ENCODE measurements at places on chromosomes 16 and 17.
A peak's percentile ranks its signal among the peaks of the same experiment; 100 is the strongest.

- no peak for DNase-seq
Observed at GRCh38 chr17:21169496-21169895, 42.7 kb downstream of the DHRS7B start.

DNA sequence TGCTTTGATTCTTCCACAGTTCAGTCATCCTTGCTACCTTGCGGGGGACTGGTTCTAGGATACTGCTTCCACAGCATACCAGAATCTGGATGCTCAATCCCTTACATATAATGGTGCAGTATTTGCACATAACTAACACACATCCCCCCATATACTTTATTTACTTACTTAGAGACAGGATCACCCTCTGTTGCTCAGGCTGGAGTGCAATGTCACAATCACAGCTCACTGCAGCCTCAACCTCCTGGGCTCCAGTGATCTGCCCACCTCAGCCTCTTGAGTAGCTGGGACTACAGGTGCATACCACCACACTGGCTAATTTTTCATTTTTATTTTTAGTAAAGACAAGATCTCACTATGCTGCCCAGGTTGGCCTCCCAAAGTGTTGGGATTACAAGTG is 112.2 kb downstream of the GOSR1 start:
- no peak for DNase-seq

DNA sequence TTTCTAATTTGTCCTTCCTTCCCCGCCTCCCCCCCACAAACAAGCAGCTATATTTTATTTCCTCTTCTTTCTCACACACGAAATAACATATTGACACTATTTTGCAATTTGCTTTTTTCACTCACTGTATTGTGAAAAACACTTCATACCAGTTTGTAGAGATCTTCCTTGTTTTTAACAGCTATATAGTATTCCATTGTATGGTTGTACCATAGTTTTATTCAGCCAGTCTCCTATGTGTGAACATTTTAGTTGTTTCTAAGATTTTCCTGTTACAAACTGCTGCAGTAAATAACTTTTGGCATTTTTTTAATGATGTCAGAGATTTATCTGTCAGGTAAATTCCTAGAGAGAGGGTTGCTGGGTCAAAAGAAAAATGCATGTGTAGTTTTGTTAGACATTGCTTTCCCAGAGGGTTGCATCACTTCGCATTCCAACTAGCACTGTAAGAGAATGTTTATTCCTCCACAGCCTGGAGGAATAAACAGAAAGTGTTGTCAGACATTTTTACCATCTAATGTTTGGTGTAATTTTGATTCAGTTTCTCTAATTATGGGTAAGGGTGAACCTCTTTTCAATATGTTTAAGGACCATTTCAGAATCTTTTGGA is 101.2 kb downstream of the MRTFB start:
- DNase-seq = no peak

DNA sequence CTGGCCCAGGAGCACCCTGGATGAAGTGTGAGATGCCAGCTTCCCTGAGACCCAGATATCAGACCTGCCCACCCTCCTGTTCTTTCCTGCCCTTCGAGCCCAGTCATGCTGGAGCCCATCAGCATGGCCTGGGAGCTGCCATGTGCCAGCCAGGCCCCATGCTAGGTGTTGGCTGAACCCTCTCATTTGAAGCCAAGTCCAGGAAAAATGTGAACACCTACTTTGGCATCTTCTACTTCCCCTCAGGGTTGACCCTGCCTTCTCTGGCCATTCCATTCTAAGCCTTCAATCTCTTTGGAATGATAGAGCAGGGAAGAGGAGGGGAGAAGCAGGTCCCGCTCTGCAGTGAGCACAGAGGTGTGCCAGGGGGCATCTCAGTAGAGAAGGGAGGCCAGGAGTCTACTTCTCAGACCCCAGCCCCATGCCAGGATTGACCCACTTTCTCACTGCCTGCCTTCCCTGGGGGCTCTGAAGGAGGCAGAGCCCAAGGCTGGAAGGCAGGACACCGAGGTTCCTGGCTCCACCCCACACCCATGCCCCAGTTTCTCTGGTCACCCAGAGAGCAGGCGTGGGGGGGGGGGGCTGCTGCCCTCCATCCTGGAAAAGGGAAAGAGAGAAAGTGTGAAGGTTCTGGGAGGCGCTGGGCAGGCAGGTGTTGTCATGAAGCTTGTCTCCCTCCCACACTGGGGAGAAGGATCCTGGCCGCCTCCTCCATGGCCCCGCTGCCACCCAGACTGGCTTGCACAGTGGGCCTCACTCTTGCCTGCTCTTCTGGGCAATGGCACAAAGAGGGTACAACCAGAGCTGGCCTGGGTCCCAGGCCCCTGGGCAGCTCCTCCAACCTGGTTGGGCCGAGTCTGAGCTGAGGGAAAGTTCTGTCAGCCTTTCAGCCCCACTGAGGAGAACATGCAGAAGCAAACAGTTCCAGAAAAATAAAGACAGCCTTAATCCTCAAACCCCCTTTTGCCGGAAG is 9.3 kb downstream of the HDAC5 start:
- no peak for DNase-seq

DNA sequence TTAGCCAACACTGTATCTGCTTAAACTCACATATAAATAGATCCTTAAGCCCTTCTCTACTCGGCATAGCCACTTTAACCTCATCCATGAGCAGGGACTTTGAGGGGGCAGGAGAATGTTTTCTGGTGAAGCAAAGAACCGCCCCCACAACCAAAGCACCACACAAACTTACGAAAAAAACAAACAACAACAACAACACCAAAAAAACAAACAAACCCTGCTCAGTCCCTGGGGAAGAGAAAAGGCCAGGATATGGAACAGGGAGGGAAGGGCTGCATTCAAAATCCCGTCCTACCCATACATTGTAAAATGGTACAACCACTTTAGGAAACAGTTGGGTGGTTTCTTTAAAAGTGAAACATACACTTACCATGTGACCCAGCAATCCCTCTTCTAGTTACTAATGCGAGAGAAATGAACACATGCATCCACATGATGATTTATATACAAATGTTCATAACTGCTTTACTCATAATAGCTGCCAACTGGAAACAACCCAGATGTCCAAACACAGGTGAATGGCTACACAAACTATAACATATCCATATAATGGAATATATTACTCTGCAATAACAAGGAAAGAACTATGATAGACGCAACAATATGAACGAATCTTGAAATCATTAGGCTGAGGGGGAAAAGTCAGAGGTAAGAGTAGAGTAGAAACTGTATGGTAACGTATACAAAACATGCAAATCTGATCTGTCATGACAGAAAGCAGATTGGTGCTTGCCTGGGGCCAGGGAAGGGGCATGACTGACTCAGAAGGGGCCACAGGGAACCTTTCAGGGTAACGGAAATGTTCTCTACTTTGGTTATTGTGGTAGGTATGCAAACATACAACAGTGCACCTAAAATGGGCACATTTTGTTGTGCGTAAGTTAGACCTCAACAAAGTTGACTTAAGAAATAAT is 37.7 kb upstream of the TOB1 start:
- no peak for DNase-seq

GRCh38 chr16:23222929-23223328 is 40.4 kb downstream of the SCNN1G start:
- DNase-seq = no peak

DNA sequence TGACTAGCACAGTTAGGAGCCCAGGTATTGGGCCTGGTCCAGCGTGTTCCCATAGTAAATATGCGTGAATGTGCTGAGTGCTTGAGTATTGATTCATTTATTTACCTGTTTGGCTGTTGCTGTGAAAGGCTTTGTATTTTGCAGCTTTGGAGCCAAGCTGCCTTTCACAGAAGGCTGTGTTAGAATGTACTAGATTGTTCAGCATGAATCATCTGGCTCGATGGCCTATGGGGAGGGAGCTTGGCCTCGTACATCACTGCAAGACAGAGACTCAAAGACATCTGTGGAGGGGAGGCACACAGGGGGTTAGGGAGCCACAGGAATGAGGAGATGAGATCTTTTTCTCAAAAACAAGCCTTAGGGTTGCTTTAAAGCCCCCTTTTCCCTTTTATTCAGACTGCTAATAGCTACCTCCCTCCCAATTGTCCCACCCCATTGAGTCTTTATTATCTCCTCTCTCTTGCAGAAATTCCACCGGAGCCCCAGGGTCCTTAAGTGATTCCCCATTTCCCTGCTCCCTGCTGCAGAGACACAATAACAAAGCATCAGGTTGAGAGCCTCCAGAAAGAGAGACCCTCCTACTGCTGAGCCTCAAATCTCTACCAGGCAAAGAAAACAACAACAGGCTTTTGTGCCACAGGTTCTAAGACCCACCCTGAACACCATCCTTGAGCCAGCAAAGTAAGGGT is 307.2 kb downstream of the ABCC12 start:
- DNase-seq = peak; percentile 34

- DNase-seq = no peak
Observed at GRCh38 chr16:52182840-52183239, 364.1 kb downstream of the TOX3 start.

GRCh38 chr17:1206026-1206777 is 26.4 kb upstream of the ABR start:
- no peak for DNase-seq

GRCh38 chr16:51950118-51950780 is 596.7 kb downstream of the TOX3 start:
- DNase-seq = no peak

- DNase-seq = peak; percentile 5
Observed at GRCh38 chr17:64315032-64315490, 52.0 kb upstream of the TEX2 start.

GRCh38 chr17:81931189-81931556 is 3.6 kb upstream of the MAFG start:
- no peak for DNase-seq

Data from hypothalamus (tissue), 51 donors.